ENCODE measurements at places on chromosomes 7 and 10.

GRCh38 chr7:54338319-54338718, 203.9 kb upstream of the VSTM2A start:
- no peak for DNase-seq

DNA sequence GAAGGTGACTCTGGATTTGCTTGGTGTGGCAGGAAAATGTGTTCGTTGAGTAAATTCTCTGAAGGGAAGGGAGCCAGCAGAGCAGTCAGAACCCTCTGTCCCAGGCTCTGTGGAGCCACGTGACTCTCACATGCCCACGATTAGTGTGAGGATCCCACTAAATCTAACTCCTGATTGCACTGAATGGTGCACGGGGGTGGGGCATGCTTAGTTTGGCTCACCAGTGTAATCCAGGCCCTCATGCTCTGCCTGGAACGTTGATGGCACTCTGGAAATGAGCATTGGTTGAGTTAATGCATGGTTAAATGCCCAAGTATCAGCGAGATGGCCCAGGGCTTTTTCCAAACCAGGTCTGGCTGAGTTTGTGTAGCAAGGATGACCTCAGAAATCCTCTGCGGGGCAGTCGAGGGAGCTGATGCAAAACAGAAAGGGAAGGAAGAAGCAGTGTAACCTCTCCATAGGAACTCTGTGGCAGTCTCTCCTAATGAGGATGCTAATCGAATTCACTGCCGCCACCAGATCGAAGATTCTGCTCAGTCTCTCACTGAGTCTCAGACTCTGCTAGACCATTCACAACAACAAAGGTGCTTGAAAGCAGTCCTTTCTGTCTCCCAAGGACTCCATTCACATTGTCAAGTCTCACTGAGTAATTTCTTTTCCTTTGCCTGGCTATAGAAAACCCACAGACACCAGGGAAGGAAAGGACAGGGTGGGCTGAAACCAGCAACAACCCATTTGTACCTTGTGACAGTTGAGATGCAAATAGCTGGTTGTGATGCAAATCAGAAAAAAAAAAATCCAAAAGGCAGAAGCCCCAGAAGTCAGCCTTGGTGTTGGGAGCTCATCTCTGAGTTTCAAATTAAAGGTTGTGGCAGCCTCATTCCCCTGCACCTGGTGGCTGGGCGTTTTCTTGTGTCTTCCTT, 98.1 kb downstream of the C10orf105 start:
- DNase-seq: no peak

GRCh38 chr7:73992101-73992562, 35.8 kb upstream of the ELN start:
- no peak for DNase-seq

DNA sequence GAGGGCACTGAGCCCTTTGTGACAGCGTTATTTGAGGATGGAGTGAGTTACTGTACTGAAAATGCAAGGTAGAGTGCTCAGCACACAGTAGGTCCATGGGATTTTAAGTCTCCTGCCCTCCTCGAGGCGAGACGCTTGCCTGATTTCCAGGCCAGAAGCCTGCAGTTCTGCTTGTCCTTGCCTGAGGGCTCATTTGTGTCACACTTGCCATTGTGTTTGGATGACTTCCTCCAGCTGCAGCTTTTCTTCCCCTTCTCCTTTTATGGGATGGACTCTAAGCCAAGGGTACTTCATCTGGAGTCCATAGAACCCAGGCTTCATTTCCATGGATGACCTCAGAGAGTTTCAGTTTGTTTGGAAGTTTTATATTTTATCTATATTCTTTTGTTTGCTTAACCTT, 304.2 kb upstream of the BMPER start:
- DNase-seq: no peak

DNA sequence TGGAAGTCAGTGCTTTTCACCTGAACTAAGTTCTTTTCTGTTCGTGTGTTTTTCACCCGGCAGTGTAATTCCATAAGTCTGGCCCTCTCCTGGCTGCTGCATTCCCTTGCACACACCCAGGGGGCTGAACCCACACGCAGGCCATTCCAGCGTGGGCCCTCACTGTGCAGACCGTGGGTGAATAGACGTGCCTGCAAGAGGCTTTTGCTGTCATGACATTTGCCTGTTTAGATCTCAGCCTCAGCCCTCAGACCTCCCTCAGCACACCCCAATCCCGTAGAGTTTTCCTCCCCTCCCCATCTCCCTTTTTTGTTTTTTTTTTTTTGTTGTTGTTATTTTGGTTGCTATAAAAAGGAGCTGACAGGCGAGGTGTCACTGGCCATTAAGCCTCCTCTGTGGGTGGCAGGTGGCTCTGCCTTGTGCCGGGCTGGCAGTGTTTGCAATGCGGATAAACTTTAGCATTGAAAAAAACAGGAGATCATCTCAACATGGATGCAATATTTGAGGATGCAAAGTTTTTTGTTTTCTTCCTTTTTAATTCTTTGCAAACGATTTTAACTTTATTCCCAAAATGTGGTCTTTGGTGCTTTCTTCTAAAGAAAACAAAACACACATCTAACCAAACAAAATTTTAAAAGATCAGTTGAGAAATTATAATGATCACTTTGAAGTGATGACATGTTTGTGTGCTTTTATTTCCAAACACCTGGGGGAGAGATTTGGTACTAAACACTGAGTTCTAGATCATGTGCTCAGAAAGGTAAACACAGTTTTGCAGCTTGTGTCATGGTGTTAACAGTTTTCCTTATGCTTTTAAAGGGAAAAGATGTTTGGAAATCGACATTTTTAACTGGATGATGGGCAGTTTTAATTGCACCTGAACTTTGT, 58.8 kb downstream of the WDR37 start:
- no peak for DNase-seq

- no peak for DNase-seq
Observed at GRCh38 chr7:155745737-155746136, 66.5 kb downstream of the SHH start.

- DNase-seq: no peak
Observed at GRCh38 chr7:51080622-51081269, 235.9 kb downstream of the COBL start.

DNA sequence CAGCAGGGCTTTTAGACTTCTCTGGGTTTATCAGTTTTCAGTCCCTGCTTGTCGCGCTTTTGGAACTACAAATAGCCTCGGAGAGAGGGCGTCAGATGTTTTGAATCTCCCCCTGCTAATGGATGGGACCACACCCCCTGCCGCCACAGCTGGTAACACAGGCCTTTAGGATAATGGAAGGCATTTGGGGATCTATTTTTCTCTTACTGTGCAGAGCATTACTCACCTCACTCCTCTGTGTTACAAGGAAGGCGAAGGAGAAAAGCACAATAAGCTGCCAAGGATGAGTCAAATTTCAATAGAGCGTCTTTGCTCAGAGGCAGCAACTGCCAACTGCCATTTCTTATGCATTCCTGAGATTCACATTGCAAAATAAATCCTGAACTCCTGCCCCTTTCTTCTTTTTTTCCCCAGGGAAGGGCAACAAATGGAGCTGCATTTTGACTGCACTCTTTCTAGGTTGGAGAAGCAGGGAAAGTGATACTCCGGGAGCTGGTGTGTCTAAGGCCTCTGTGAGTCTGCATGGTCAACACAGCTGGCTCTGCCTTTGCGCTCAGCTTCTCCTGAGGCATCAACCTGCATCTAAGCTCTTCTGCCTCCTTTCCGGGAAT, 31.5 kb upstream of the SMNDC1 start:
- DNase-seq: no peak

DNA sequence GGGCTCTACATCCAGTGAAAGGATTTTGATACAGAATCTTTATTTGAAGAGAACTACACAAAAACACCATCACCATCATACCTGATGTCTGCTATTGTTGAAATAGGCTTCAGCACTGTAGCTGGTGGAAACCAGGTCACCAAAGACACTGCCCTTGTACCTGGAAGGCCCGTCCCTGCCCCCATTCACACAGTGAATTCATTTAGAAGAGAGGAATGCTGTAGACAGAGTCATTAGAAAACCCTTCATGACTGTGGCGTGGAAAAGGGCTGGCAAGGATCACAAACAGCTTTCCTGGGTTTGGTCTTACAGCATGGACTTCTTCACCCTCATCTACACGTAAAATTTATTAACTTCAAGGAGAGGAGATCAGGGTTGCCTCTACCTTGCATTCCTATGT, 202.0 kb upstream of the NRP1 start:
- no peak for DNase-seq

DNA sequence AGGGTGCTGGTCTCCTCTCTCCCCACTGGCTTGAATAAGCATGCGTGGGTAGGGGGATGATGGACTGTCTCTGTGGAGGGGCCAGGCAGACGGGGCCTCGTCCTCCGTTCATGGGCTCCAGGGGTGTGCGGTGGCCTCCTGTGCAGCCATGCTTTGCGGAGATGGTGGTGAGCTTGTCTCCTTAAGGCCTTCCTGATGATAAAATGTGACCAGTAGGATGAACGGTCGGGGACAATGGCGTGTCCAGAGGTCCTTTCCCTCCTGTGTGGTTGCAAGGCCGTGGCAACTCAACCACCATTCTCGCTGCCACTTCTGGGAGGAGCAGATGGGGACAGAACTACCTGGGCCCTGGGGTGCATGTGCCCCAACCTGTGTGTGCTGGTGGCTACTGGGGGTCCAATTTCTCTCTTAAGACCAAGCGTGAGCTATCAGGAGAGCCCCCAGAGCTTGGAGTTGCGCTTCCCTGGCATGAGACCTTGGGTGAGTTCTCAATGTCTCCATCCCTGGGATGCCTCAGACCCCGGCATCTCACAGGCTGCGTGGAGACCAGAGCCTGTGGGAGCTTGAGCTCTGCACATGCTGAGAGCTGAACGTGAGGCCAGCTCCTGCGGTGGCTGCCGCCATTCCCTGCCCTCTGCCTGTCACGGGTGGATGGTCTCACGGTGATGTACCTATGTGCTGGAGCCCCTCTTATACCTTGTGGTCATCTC, 112.2 kb downstream of the INPP5A start:
- DNase-seq: no peak

DNA sequence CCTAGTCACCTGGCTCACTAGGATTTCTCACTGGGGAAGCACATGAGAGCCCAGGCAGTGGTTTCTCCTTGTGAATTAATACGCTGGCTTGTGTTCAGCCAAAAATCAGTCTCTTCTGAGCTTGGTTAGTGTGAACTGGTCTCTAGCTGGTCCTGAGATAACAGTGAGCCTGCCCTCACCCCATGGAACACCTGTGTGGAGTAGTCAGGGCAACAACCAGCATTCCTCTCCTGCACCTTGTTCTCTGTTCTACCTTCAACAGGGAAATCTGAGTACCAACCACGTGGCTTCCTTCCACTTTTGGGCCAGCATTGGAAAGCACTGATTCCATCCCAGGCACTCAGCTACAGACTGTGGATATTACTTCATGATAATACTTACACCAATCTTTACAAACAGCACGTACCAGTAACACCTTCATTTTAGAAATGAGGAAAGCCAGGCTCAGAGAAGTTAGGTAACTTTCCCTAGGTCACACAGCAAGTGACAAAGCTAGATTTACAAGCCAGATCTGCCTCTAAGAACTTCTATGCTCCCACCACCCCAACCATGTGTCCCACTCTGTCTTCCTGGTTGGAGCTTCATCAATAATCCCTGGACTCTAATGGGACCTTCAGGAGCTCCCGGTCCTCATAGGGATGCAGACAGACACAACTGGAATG, 106.6 kb downstream of the GRID1 start:
- DNase-seq: no peak

DNA sequence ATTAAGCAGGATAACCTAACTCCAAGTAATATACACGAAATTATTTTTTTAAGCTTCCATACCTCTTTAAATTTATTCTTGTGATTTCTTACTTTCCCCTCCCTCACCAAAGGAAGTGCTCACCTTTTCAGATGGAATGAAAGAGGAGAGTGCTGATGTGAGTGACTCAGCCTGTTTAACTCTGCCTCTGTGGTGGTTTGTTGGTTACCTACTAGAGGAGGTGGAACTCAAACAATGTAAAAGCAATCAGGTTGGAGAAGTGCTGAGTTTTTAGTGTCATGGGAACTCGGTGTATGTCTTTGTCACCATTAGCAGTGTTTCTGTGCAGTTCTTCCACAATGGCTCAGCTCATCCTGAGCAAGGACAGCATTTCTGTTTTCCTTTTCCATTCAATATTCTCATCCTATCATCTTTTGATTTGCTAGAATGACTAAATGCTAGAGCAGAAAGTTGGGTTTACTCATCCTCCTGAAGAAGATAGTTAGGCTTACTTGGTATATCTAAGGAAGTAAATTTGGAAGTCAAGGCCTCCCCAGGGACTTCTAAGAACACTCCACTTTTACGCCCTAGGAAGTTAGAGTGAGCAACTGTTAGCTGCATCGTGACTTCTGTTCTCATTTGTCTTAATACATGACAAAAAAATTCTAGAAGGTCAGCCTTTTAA, 6.0 kb downstream of the ADD3 start:
- no peak for DNase-seq

GRCh38 chr7:40884241-40884640, 749.4 kb downstream of the SUGCT start:
- DNase-seq: no peak

- no peak for DNase-seq
Observed at GRCh38 chr7:157678501-157678900, 341.7 kb downstream of the DNAJB6 start.

GRCh38 chr10:26335574-26336093, 102.5 kb upstream of the APBB1IP start:
- no peak for DNase-seq

DNA sequence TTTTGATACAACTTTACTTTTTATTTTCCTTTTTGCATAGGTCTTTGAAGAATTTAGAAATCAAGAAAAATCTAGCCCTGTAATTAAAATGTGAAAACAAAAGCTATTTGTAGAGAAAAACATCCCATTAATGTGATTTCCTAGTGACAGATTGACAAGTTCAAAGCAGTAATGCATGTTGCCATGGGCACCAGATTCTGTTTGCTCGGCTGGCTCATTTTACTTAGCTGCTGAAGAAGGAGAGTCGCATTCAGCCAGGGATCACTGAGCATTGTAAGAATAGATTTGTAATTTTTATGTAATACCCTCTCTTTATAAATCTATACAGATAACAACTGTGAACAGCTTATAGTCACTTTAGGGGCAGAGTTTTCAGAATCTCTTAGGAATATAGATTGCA, 28.5 kb downstream of the DNAJB9 start:
- DNase-seq: no peak

GRCh38 chr7:1678081-1678543, 8.0 kb downstream of the ELFN1 start:
- no peak for DNase-seq

DNA sequence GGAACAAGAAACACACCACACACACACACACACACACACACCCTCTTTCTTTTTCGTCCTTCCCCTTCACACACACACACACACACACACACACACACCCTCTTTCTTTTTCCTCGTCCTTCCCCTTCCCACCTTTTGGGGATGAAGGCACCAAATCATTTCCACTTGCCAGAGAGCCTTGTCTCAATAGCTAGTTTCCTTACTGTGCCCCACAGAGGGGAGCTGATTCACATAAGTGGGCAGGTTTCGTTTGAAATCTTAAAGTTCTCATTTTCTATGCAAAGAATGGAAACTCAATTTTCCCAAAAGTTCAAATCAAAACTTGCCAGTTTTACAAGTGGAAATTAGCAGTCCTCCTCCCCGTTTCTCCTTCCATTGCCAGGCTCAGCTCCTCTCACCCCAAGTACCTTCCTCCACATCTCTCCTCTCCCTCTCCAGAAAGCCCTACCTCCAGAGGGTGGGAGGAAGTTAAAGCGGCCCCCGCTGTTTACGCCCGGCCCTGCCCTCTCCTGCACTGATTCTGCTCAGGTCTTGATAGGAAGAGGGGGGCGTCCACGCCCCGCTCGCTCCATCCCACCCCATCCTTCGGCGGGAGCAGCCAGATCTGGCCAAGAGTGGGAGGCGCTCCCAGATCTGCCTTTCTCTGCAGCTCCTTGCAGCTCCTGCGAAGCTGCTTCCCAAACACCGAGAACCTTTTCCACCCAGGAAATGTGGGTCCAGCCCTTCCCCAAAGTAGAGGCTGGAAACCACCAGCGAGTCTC, 1.3 kb downstream of the CTTNBP2 start:
- no peak for DNase-seq

GRCh38 chr7:104357166-104357565, 28.8 kb downstream of the LHFPL3 start:
- DNase-seq: no peak

Measured in activated CD8-positive, alpha-beta memory T cell treated with anti-CD3 and anti-CD28 coated beads for 1 hour (primary cell).